ENCODE measurements at places on chromosomes 16 and 17.

GRCh38 chr17:78448356-78448993 is 70.0 kb downstream of the PGS1 start:
- no peak for DNase-seq

GRCh38 chr16:66002601-66003000 is 363.9 kb upstream of the CDH5 start:
- DNase-seq: no peak

- DNase-seq: peak; percentile 16
These were observed 75.1 kb downstream of the FOXL1 start for GRCh38 chr16:86653285-86654006.

GRCh38 chr16:4870138-4870671 is 22.9 kb downstream of the UBN1 start:
- DNase-seq: no peak

GRCh38 chr17:78227455-78227916 is 3.9 kb upstream of the TMEM235 start:
- DNase-seq: peak; percentile 16

DNA sequence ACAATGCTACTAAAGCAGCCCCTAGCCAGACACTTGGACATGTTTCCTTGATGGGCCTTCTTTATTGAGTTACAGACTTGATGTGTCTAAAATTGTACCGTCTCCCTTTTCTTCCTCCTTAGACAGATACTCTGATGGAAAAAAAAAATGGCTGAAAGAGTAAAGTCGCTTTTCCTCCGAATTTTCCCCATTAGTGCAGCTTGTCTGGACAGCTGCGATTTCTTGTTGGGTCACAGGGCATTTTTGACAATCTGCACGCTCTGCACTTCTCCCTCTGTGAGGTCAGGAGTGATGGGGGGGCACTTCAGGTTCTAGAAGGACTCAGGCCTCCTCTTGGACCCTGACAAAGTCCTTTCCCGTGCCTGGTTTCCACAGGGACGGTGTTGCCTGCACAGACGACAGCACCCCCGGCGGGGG is 968 bp upstream of the PRKAR1A start:
- DNase-seq: no peak

GRCh38 chr16:57606147-57606846 is 22.1 kb upstream of the ADGRG1 start:
- no peak for DNase-seq

GRCh38 chr16:74448990-74449389 is 27.7 kb upstream of the CLEC18B start:
- peak; percentile 95 for DNase-seq

DNA sequence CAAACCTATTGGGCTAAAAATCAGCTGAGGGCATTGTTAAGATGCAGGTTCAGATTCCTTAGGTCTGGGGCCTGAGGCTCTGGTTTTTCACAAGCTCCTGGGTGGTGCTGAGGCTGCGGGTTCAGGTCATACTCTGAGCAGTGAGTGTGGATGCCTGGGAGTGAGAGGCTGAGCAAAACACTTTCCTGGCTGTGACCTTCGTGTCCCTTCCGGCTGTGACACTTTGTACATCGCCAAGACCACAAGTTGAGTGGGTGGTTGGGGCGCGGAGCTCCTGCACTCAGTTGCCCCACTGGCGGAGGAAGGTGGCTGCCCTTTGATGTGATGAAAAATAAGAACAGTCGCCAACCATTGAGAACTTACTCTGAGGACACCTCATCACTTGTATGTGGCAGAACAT is 24.8 kb downstream of the CCR7 start:
- no peak for DNase-seq

DNA sequence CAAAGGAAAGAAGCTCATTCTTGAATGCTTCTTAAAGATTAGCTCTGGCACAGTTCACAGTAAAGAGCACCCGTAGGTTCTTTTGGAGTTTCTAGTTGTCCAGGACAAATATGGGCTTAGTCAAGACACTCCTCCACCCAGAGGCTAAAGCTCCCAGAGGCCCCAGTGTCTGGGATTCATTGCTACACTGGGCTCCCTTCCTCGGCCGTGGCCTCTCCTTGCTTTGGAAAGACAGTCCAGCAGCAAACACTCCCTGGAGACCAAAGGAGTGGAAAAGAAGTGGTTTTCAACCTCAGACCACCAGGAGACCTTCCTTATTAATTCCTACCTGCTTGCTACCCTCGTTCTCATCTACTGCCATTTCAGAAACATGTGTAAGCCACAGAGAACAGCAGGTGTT is 17.1 kb downstream of the PHB1 start:
- no peak for DNase-seq

GRCh38 chr17:64155129-64155528 is 25.2 kb upstream of the ERN1 start:
- no peak for DNase-seq

DNA sequence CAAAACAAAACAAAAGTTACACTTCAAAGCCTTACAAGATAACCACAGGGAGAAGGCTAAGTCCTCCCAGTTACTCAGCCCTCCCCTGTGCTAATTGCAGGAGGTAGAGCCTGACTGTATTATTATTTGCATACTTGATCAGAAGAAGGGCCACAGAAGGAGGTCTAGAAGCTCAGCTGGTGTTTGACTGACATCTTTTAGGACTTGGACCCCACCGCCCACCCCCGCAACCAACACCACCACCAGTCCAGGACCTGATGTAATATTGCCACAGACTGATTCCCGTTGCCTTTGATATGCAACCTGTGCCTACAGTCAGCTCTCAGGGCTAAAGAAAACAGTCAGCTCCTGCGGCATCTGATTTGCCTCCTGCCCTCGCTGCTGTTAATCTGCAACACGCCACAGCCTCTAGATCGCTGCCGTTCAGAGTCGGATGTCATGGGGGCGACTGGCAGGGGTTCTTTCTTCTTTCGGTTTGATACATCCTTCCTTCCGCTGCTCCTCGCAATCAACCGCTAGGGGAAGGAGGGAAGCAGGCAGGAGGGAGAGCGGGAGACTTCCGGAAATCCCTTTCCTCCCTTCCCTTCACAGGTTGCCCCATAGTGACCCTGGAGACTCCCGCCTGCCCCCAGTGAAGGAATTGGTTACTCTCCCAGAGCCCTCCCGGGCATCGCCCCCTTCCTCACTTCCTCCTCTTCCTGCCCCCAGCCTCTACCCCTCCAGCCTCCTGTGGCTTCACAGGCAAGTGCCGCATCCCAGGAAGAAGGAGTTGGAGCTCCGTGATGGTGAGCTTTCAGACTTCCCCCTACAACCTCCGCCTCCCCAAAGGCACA is 90.5 kb upstream of the SOX9 start:
- peak; percentile 61 for DNase-seq

DNA sequence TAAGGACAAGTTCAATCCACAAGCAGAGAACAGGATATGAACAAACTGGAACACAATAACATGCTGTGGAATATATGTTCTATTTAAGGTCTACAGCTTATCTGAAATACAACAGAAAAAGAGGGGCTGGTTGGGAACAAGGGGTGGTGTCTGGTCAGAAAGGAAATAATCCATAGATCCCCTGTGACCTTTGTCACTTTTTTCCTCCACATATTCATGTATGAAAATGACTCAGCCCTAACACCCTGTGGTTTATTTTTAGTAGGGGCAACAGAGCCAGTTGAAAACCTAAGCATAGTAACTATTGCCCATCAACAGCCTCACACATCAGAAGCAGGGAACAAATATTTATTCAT is 12.3 kb upstream of the SPAG9 start:
- no peak for DNase-seq

DNA sequence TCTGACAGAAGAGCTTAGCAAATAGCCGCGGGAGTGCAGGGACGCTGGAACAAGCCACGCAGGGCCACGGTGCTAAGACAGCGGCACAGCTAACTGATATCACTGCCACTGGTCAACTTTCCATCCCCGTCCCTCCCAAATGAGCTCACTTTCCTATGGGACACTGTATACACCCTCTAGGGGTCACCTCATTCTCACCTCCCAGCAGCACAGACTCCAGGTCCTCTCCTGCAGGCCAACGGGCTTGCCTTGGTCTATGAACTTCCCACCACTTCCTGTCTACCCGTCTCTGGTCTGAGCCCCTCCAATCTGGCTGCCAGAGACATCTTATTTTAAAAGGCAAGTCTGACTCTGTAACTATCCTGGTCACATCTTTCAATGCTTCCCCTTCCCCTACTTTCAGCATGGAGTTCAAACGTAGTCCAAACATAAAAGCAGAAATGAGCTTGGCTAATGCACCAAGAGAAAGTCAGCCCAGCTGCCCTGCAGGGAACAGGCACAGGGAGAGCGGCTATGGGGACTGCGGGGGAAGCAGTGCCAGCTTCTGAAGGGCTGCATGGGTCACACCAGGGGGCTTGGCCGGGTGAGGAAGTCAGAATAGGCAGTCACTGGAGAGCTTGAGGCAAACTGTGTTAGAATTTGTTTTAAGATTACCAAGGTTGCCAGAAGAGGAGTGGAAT is 26.3 kb upstream of the SLC38A8 start:
- no peak for DNase-seq

Data from IMR-90 (cell line).